ENCODE measurements at places on chromosomes 1 and 21. TPM values are rescaled to one million over a fixed set of nuclear protein-coding genes. Genes with fewer than 3 reads are reported as not detected.

Gene NEGR1
- total RNA-seq: 15.7 TPM

DNA sequence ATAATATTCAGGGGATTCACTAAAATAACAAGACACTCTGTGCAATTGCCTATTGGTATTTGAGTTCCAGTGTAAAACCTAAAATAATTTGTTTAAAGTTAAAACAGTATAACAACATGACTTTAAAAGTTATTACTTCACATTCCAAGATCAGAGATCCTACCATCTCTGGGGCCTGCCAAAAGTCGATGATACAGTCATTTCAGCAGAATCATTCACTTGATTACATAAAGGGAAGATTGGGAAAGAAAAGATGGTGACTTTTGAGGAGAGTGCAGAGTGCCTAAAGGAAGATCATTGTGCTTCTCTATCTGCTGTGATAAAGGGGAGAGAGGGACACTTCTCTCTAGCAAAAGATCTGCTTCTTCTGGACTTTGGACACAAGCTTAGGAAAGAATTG, 784.4 kb upstream of the ADGRL4 start:
- peak; percentile 29 for DNase-seq

Gene EPHA10
- not detected for total RNA-seq

DNA sequence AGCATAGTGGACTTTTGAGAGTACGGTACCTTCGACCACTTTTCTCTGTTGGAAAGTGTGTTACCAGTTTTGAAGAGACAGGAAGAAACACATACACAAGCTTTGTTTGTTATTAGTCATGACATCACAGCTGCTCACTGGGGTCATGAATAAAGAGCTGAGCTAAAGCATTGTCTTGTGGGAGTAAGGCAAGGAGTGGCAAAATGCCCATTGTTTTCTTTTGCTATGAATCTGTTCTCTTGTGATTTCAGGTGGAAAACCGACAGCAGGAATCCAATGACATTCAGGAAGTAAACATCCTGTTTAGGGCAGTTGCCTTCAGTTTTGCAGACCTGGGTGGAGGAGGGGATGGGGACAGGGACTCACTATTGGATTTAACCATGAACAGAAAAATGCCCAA, 66.2 kb downstream of the RGL1 start:
- DNase-seq: peak; percentile 81

Gene KCNK2
- total RNA-seq: 145 TPM

DNA sequence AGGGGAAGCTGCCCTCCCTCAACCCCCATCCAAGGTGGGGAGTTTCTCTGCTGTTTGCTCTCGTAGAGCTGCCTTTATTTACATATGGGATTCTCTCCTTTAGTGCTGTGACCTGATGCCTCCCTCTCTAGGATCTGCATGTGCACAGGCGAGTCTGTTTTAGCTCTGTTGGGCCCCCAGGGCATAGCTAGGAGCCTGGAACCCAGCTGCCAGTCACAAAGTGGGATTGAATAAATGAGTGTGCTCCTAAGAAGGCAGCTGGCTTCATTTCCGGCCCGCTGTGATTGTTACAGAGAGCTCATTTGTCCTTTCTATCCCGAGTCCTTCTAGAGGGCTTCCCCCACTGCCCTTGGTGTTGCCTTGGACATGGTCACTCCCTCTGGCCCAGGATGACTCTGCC, 176.6 kb downstream of the GRIK3 start:
- no peak for DNase-seq

Gene S100A7
- not detected for total RNA-seq

Gene HSD3B1
- not detected for total RNA-seq
